ENCODE measurements at places on chromosomes 2 and 18.

- no peak for DNase-seq
Measured at GRCh38 chr18:36594621-36595020, 234.2 kb downstream of the TPGS2 start.

- DNase-seq: no peak
Measured at GRCh38 chr2:190084704-190085103, 22.2 kb upstream of the MSTN start.

- DNase-seq: no peak
Measured at GRCh38 chr2:140462990-140463389, 1667.8 kb downstream of the LRP1B start.

GRCh38 chr2:158024288-158024898 is 77.3 kb upstream of the UPP2 start:
- DNase-seq: peak; percentile 48

DNA sequence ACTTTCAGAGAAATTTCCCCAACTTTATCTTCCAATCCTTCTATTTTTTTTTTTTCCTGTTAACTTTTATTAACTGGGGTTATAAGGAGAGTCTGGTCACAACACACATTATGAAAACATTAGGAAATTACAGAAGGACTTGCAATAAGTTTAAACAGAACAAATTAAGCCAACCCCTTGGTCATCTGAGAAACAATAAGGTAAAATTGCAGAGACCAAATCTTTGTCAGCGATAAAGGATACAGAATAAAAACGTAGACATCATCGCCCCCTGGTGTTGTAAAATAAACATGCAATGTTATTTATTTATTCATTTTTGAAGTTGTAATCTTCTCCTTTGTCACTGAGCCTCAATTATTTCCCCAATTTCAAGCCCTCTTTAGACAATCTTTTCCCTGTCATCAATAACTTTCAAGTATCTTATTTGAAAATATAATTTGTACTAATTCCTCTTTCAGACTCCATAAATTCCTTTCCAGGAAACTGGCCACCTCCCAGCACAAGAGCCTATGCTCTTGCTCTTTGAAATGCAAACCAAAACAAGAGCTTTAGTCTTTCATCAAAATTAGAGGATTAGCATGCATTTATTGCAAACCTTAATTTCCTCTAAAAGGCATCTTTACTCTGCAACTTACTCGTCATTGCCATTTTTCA is 19.5 kb downstream of the G6PC2 start:
- peak; percentile 43 for DNase-seq

DNA sequence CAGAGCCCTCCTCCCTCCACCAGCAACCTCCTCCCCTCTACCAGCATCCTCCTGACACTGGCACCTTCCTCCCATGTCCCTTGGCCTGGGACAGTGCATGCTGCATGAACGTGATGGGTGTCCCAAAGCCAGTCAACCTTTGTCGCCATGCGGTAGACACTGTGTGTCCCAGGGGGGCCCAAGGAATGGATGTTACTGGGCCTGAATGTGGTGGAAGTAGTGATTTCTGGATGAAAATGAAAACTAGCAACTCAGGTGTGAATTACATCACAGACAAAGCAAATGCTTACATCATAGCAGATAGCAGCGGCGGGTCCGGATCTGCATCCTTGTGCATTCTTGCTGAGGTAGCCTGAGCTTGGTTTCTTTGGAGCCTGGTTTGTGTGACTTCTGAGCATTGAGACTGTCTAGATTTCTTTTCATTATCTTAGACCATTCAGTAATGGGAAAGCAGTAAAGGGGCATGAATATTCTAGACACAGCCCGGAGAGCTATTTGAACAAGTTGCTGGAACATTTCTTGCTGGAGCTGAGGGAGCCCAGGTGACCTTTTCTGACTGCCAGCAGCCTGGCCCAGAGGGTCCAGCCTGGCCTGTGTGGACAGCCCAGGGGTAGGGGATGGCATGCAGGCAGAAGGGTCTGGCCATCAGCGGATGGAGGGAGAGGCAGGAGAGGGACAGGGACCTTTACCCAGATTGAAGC is 100.4 kb downstream of the FAM210A start:
- no peak for DNase-seq

GRCh38 chr2:233267516-233268245 is 16.2 kb downstream of the ATG16L1 start:
- no peak for DNase-seq

GRCh38 chr18:46374850-46375249 is 270.7 kb downstream of the HAUS1 start:
- DNase-seq: no peak

Measured in AML-193 (cell line).